PC-9 (cell line): ENCODE measurements at places on chromosomes 1 and 21. TPM values are rescaled to one million over a fixed set of nuclear protein-coding genes. Genes with fewer than 3 reads are reported as not detected.

VSIG8 gene
- total RNA-seq = not detected in 2 replicates

- no peak overlapping the region for H3K4me3 ChIP-seq
- H3K36me3 ChIP-seq = no peaks in the 10 kb centered on the region
- no peaks in the 10 kb centered on the region for H3K27me3 ChIP-seq
- peaks cover 44% of the 10 kb centered on the region for H3K4me1 ChIP-seq
- no peak overlapping the region for H3K27ac ChIP-seq
These were observed 58.6 kb downstream of the MEGF6 start for GRCh38 chr1:3552751-3553150.

GRCh38 chr1:238916828-238917227 is 469.5 kb upstream of the CHRM3 start:
- H3K4me1 ChIP-seq = no peaks in the 10 kb centered on the region
- H3K27ac ChIP-seq = no peak overlapping the region
- H3K4me3 ChIP-seq = no peak overlapping the region
- no peaks in the 10 kb centered on the region for H3K36me3 ChIP-seq

DNA sequence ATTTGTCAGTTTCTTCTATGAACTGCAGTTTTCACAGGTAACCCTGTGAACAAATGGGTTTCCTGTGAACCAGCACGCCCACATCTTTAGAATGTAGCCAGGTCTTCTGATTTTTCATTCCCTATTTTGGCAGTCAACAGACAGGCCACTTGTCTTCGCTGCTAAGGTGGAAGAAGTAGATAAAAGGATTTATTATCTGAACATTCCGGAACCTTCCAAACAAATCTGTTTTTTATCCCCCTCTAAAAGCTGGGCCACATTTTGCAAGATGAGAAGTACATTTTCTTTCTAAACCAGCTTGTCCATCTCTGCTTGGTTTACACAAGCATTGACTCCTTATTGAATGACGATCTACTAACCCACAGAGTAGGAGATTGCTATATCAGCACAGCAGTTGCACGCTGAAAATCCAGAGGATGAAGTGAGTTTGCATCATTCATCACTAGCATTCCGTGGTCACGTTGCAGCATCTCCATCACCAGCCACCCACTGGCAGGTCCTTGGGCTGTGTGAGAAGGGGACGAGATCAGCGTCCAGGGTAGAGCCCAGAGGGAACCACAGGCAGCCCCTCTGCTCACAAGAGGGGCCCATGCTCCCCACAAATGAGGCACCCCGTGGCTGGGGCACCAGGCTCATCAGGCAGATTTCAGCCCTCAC is 83.5 kb downstream of the TOMM20 start:
- no peak overlapping the region for H3K27ac ChIP-seq
- H3K36me3 ChIP-seq = no peaks in the 10 kb centered on the region

H6PD gene
- 31.1 and 43.9 TPM in 2 replicates for total RNA-seq

GRCh38 chr1:82503822-82504221 is 703.1 kb downstream of the ADGRL2 start:
- no peak overlapping the region for H3K4me3 ChIP-seq
- no peak overlapping the region for H3K27ac ChIP-seq
- no peaks in the 10 kb centered on the region for H3K27me3 ChIP-seq
- no peaks in the 10 kb centered on the region for H3K36me3 ChIP-seq
- H3K4me1 ChIP-seq = no peaks in the 10 kb centered on the region

- H3K4me3 ChIP-seq = no peak overlapping the region
- H3K36me3 ChIP-seq = no peaks in the 10 kb centered on the region
- no peak for DNase-seq
These were observed 4.5 kb downstream of the KANK4 start for GRCh38 chr1:62314454-62315350.

DNA sequence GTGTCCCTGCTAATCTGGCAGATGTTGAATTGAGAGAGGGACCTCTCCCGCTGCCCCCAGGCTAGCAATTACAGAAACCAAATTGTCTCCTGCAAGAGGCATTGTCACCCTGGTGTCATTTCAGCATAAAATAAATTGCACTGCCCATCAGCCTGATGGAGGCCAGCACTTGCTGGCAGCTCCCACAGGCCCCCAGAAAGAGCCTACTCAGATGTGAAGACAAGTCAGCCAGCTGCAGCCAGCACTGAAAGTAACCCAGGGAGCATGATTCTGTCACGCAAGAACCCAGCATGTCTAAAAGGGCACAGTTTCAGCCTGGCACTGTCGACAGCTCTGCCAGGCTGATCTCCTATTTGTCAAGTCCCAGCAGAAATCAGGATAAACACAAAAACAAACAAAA is 110.3 kb upstream of the CTTNBP2NL start:
- H3K4me1 ChIP-seq = no peaks in the 10 kb centered on the region
- H3K36me3 ChIP-seq = no peaks in the 10 kb centered on the region
- H3K27ac ChIP-seq = no peak overlapping the region
- DNase-seq = no peak

SPATA45 gene
- not detected in 2 replicates for total RNA-seq

DNA sequence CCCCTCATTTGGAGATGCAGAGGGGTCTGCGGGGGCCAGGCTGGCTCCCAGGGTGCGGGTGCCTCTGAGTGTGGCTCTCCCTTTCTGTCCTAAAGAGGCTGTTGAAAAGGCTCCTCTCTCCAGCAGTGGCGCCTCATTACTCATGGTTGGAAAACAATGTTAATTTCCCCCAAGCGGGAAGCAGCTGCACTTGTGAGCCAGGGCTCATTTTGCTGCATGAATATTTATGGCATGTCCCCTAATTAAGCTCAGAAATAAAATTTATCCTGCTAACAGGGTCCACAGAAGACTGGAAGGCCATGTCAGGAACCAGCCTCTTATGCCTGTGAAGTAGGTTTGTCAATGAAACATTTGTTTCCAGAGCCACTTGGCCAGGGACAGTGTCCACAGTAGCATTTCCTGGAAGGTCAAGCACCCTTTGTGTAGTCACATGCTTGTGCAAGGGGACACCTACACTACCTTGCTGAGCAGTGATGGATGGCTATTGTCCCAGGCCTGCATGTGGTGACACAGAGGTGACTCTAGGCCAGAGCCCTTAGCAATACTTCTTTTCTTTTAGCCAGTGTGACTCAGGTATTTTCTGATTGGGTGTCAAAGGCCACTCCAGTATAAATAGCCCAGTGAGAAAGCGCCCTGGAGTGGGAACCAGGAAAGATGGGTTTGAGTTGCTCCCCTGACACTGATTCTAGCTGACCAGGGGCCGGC is 259.0 kb downstream of the FOXD2 start:
- peak; percentile 96 for DNase-seq
- H3K4me1 ChIP-seq = peaks cover 27% of the 10 kb centered on the region
- H3K36me3 ChIP-seq = no peaks in the 10 kb centered on the region
- no peaks in the 10 kb centered on the region for H3K27me3 ChIP-seq
- peak overlapping the region; percentile 84 for H3K27ac ChIP-seq
- no peak overlapping the region for H3K4me3 ChIP-seq

KDF1 gene
- 20.5 and 21.3 TPM in 2 replicates for total RNA-seq

DNA sequence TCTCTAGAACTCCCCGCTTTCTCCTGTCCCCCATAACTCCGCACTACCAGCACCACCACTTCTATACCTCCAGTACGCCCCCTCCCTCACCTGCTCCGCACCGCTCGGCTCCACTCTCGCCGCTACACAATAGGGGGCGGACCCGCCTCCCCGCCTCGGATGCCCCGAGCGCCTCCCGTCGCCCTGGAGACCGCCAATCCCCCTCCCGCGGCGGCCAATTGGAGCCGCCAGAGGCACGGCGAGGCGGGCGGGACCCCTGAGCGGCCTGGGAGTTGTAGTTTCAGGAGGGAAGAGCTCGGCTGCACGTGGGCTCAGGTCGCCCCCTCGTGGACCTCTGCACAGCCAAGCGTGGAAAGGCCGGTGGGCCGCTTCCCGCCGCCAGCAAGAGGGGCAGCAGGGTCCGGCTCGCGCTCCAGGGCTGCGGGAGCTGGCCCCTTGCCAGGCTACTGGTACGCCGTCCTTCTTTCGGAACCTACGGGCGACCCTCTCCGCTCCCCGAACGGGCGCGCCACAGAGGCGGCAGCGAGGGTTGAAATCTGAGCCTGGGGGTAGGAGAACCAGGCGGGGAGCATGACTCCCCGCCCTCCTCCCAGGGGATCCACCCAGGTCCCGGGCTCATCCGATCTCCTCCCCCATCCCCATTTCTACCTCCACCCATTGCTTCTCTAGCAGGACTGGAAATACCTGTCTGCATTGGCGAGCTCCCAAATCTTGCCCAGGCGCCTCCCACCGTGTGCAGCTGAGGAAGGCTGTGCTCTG is at the start of gene IGSF9:
IGSF9 (minus strand) TSS at position 131 of the 759 bp plus-strand sequence. CDS start 2,159 bp downstream, outside the sequence.
- DNase-seq = peak; percentile 90
- H3K4me3 ChIP-seq = peak within 1 kb of the TSS; percentile 76
- H3K4me1 ChIP-seq = peaks cover 40% of the 10 kb centered on the region
- H3K36me3 ChIP-seq = no peaks in the 10 kb centered on the region
- H3K27me3 ChIP-seq = no peaks in the 10 kb centered on the region
- peak within 1 kb of the TSS; percentile 53 for H3K27ac ChIP-seq

DNA sequence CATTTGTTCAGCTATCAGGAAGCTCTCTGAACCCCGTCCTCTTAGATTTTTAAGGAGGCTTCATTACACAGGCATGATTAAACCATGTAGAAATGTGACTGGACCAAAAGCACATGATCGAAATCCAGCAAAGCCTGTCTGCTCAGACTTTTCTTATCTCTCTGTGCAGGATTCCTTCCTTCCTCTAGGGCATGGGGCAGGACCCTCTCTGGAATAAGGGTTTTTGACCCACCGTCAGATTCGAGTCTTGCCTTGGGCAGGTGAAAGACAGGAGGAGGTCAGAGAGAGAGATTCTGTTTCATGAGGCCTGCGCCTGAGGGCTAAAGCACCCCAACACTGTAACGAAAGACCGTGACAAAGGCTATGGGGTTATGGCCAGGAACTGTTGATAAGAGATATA is 136.8 kb downstream of the RHOU start:
- DNase-seq = no peak
- no peak overlapping the region for H3K27ac ChIP-seq
- no peaks in the 10 kb centered on the region for H3K36me3 ChIP-seq
- H3K27me3 ChIP-seq = peaks cover 79% of the 10 kb centered on the region
- H3K4me1 ChIP-seq = no peaks in the 10 kb centered on the region

DNA sequence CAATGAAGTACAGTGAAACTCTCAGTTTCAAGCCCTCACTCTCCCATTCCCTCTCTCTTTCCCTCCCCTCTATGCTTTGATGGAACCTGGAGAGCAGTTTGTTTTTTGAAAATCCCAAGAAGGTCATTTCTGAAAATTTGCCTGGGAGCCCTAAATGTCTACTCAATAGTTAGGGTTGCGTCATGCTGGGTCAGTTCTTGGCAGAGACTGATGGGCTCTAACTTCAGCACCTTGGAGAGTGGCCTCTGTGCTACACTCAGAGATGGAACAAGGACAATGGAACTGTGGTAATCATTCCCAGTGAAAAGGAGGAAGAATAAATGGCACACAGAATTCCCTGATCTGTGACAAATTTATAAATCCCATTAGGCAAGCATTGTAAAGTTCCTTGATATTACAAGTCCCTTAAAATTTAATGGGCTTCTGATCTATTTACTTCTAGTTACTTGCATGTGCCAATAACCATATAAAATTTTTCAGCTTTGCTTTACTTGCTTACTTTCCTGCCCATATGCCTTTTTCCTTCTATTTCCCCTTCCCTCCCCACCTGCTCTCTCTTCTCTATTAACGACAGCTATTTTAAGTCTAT is 182.9 kb upstream of the KCND3 start:
- H3K4me1 ChIP-seq = no peaks in the 10 kb centered on the region
- peaks cover 7% of the 10 kb centered on the region; the same call in 1 of the 2 replicates for H3K27me3 ChIP-seq
- no peak overlapping the region for H3K27ac ChIP-seq
- no peaks in the 10 kb centered on the region for H3K36me3 ChIP-seq
- DNase-seq = peak; percentile 33
- H3K4me3 ChIP-seq = no peak overlapping the region

DNA sequence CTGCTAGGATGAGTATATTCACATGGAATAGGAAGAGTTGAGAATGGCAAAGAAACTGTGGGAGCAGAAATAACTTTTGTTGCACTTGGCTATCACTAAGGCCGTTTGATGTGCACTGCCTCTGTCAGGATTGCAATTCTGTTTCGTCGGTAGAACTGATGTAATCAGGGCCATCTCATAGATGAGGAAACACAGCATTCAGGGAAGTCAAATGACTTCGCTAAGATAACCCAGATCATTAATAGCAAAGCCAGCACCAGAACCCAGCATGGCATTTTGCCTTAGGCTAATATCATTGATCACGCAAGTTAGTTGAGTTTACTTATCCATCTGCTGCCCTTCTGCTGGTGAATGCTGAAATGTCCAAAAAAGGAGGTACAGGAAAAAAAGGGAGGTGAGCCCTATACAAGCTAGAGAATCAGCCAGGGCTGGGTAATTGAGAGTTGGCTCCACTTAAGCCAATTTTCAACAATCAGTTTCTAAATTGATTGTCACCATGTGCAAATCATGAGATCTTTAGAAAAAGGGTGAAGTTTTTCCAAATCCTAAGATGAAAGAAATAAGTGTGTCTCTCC is 7.6 kb downstream of the RASSF5 start:
- H3K4me3 ChIP-seq = no peak overlapping the region
- H3K36me3 ChIP-seq = no peaks in the 10 kb centered on the region
- H3K27ac ChIP-seq = peak overlapping the region; percentile 87

IL12RB2 gene
- total RNA-seq = not detected in 2 replicates

DNA sequence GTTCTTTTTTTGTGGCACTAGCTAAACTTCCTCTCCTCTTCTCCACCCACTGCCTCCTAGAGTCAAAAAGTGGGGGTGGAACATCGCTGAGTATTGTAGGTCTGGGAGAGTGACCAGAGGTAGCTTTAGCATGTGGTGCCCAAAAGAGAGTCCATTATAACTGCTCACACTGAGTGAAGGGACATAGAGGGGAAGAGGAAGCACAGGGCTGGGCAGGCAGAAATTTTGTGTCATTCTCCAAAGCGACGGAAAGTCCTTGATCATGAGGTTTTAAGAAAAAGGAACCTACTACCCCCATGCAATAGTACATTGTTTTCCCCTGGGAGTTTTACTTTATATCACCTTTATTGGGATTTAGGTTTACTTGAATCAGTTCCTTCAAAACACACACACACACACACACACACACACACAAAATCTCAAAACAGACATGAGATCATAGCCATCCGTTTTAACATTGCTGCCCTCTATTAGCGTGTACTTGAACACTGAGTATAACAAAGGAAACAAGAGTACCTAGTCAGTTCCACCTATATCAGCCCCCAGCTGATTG is 4.1 kb downstream of the CD84 start:
- DNase-seq = no peak
- no peak overlapping the region for H3K4me3 ChIP-seq
- peaks cover 22% of the 10 kb centered on the region; the same call in 1 of the 2 replicates for H3K27me3 ChIP-seq
- H3K4me1 ChIP-seq = no peaks in the 10 kb centered on the region
- H3K36me3 ChIP-seq = no peaks in the 10 kb centered on the region

DNA sequence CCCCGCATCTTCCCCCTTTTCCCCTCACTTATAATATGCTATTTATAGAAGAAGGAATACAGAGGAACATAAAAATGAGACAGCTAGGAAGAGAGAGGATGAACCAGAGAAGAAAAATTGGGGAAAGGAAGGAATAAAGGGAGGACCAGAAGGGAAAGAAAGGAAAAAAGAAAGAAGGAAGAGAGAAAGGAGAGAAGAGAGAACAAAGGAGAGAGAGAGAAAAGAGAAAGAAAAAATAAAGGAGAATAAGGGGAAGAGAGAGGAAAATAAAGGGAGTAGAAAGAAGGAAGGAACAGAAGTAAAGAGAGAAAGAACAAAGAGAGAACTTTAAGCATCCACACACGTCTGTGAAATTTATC is 11.2 kb upstream of the IGSF3 start:
- H3K27me3 ChIP-seq = no peaks in the 10 kb centered on the region
- no peaks in the 10 kb centered on the region for H3K36me3 ChIP-seq
- no peak overlapping the region for H3K27ac ChIP-seq
- DNase-seq = no peak
- no peak overlapping the region for H3K4me3 ChIP-seq
- peaks cover 16% of the 10 kb centered on the region for H3K4me1 ChIP-seq
